ENCODE measurements at places on chromosomes 13 and 19.

GRCh38 chr13:83007226-83007625 lies 875.0 kb downstream of the SLITRK1 start:
- no peak for DNase-seq

DNA sequence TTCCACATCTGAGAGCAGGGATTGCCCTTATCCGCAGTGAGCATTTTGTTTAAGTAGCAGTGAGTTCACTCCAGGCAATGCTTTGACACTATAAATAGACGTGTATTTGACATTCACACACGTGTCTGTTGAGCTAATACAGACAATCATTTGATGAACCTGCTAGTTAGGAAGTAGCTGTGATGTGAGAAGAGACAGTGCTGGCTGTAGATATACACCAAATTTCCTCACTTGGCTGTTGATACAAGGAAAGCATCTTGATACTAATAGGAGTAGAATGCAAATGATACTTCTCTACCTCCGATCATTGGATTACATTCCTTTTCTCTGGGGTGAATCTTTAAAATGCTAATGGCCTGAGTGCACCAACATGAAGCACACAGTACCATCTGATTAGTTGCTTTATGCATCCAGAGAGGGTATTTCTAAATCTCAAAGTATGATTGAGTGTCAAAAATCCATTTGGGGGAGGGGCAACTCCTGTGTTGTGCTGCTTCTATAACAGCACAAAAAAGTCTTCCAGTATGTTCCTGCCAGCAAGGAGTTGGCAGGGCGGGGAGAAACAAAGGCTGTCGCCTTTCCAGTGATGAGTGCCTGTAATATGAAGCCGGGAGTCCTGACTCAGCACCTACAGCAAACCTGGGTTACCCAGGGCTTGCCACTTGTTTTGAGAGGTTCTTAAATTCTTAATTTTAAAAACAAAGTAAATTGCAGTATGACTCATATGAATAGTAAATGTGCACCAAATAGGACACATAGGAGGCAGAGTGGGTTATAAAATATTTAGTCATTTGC lies 7.0 kb downstream of the CUL4A start:
- peak; percentile 83 for DNase-seq

GRCh38 chr13:85603735-85604134 lies 195.5 kb downstream of the SLITRK6 start:
- DNase-seq, result no peak

DNA sequence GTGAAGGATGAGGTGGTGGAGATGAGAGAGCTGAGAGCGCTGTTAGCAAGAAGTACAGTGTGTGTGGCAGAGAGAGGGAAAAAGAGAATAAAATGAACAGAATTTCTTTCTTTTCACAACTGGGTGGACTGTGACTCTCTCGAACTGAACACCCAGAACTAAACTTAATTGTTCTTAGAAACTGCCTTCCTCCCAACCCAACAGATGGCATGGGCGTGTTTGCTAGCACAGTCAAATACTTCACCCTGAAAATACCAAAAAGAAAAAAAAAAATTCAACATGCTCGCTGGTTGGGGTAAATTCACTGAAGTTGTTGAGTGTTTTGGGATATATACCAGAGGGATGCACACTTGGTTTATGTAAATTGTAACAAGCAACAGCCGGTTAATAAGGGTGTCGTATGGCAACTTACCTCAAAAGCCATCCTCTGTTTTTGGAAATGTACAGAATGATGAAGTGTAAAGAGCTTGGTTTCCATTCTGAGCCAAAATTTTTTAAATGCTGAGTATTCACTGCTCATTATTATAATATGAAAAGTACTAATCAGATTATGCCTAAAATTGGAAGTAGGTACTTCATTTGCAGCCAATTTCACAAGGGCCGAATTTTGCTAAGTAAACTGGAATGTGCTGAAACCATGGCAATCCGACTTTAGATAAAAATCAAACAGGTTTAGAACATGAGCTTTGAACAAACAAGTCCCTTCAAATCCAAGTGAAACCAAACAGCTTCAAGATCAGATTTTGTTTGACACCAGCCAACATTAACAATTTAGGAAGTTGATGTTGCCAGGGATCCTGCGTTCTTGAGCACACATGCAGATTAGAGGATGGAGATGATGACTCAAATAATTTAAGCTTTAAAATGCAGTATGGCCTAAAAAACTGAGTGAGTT lies 115.8 kb downstream of the ZIC5 start:
- DNase-seq, result no peak

GRCh38 chr13:33277946-33278345 lies 7.6 kb downstream of the STARD13 start:
- no peak for DNase-seq

- no peak for DNase-seq
These were observed 829.1 kb upstream of the MIR17HG start for GRCh38 chr13:90518417-90518816.

DNA sequence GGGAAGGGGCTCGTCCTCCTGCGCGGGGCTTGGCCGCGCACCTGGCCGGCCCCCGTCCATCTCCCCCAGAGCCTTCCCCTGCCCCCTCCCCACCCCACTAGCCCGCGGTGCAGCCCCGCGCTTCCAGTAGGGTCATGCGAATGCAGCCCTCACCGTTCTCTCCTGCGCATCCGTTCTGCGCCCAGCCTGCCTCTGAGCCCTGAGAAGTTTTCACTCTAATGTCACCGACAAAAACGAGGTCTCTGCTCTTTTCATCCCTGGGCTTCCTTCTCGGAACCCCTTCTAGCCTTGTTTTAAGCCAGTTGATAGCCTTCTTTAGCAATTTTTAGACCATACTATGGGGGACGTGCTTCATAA lies 97.4 kb downstream of the ATP8A2 start:
- peak; percentile 13 for DNase-seq

DNA sequence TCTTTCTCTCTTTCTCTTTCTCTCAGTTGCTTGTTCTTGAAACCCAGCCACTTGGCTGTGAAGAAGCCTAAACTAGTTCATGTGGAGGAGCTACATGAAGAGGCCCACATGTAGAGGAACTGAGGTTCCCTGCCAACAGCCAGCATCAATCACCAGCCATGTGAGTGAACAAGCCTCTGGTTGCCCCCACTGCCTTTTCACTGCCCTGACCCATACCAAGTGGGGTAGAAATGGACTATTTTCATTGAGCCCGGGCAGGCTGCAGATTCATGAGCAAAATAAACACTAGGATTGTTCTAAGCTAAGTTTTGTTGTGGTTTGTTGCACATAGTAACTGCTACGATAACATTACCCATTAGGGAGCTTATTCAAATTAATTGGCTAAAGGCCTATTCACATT lies 78.7 kb upstream of the FAM216B start:
- no peak for DNase-seq

DNA sequence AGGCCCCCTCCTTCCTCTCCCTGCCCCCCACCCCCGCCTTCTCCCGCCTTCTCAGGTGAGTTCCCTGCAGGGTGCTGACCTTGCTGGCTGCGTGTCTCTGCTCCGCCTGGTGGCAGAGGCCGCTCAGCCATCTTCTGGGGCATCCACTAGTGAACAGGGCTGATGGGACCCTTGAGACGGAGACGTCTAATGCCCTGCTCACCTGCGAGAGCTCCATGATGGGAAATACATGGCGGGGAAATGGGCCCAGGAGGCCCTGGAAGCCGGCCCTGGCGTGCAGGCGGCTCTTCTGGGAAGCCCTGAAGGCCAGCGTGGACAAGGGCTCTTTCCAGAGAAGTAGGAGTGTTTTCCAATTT lies 15.2 kb upstream of the F7 start:
- DNase-seq, result peak; percentile 79

DNA sequence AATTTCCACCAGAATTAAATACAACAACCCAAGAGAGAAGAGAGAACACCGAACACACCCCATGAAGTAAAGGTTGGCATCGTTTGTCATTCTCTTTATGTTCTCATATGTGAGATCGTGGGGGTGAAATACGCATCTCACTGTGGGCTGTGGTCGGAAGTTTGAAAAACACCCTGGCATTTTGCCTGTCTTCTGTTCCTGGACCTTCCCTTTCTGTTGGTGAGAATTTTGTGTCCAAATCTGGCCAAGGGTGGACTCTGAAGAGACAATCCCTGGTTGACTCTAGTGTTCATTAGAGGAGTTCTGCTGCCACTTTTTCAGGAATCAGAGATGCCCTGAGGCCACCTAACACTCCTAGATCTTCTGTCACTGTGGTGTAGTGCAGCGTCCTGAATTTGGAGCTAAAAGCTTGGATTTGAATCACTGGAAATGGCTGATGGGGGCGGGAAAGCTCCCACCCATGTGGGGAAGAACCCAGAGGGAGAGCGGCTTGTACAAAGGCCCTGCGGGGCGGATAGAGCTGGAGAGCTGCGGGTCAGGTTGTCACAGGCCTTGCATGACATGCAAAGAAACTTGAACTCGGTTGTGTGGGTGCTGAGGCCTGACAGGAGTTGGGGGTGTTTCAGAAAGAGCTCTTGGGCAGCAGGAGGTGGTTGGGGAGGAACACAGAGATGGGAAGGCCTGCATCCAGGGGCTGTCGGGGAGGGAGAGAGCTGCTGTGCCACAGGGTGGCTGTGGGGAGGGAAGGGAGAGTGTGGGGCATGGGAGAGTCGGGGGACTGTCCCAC lies 11.1 kb upstream of the SPATA13 start:
- no peak for DNase-seq

- no peak for DNase-seq
These were observed 1.3 kb downstream of the TSHZ3 start for GRCh38 chr19:31347828-31348392.
